Foreskin keratinocyte (primary cell): ENCODE measurements at places on chromosomes 4 and X.

- DNase-seq: peak; percentile 95
Observed at GRCh38 chr4:15690020-15690809, 8.6 kb downstream of the FAM200B start.

GRCh38 chrX:143854006-143854405 is 29.9 kb upstream of the UBE2NL start:
- peak; percentile 38 for DNase-seq

DNA sequence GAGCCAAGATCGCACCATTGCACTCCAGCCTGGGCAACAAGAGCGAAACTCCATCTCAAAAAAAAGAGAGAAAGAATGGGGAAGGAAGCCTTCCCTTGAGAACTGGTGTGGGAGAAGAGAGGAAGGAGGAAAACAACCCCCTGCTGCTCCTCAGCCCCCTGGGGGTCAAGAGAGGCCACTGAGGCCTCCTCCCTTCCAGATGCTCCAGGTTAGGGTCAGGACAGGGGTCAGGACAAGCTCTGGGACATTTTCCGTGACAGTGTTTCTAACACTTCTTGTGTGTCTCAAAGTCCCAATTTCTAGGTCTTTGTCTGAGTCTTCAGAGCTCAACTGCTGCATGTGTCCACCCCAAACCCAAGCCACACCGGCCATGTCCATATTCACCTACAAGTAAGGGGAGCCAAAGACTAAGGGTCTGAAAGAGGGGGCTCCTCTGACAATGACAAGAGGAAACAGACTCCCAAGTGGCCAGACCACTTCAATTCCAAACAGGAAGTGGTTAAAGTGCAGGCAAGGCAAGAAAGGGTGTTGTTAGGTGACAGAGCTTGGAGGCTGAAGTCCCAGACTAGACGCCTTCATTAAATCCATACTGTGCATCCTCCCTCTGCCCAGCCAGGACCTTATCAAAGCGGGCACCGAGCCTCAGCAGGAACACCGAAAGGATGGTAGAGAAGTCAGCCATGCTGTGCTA is 8.3 kb downstream of the L1CAM start:
- no peak for DNase-seq

DNA sequence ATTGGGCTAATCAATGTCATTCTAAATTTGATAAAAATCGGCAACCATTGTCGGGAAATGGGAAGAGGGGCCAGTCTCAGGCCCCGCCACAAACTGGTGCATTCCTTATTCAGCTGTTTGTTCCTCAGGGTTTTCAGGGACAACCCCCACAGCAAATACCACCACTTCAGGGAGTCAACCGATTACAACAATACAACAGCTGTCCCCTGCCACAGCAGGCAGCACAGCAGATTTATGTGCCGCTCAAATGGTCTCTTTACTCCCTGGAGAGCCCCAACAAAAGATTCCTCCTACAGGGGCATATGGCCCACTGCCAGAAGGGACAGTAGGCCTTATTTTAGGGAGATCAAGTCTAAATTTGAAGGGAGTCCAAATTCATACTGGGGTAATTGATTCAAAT is 61.8 kb downstream of the ZNF732 start:
- DNase-seq: no peak

DNA sequence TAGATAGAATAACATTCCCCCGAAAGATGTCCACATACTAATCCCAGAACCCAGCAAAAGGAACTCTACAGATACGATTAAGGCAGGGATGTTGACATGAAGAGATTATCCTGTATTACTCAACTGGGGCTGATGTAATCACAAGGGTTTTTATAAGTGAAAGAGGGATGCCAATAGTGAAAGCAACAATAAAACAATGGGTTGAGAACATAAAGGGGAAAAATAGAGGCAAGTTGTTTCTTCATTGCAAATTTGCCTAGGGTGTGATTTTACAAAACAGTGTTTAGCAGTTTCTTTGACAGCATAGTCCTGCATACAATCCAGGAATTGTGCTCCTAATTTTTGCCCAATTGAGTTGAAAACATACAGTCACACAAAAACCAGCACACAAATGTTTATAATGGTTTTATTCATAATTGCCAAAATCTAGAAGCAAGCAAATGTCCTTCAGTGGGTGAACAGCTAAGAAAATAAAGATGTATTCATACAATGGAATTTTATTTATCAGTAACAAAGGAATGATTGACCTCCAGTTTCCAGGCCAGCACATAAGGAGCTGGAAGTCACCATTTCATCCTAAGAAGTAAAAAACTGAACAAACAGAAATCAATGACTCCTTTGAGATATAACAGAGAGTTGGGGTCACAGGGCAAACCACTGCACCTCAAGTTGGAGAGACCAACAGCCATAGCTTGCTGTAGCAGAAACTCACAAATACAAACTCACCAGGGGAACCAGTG is 107.2 kb downstream of the CENPC start:
- peak; percentile 25 for DNase-seq

GRCh38 chr4:14182148-14182547 is 554.6 kb upstream of the BOD1L1 start:
- DNase-seq: no peak

GRCh38 chr4:87901422-87901992 is 68.7 kb downstream of the MEPE start:
- no peak for DNase-seq

DNA sequence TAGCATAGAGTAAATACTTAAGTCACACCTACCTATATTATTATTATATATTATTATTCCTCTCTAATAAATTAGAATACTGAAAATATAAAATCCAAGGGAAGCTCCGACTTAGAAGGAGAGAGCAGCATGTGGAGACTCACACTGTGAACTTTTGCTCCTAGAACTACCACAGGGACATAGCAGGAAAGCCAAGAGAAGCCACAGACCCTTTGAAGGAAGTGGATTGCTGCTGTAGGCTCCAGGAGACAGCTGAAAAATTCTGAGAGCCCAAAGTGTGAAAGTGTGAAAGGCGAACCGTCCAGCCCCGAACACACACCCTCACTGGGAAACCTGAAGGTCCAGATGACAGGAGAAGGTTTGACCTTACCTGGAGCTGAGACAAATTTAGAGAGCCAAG is 177.0 kb downstream of the FAM13A start:
- no peak for DNase-seq

DNA sequence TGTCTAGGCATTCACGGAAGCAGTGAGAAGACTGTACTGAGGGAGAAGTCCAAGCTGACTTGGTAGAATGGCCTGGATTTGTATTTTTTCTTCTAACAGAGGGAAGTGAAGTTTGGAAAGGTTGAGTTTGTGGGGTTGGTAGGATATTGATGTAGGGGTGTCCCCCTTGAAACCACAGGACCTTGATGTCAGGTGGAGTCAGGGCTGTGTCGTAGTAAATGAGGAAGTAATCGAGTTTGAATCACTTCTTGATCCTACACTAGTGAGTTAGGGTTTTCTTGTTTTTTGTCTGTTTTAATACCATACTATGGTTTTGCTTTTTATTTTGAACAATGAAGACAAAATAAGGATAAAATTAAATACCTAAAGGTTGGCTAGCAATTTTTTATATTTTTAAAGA is 30.1 kb upstream of the ANAPC4 start:
- no peak for DNase-seq

- DNase-seq: no peak
Observed at GRCh38 chrX:465418-466215, 78.9 kb upstream of the PPP2R3B start.

GRCh38 chr4:183182873-183183725 is 84.0 kb downstream of the WWC2 start:
- peak; percentile 68 for DNase-seq

GRCh38 chr4:6063684-6064083 is 45.5 kb upstream of the C4orf50 start:
- DNase-seq: no peak
